Panc1 (cell line): ENCODE measurements at places on chromosomes 1 and 21.

- DNase-seq = no peak
Measured at GRCh38 chr1:203238535-203238934, 9.1 kb upstream of the CHIT1 start.

DNA sequence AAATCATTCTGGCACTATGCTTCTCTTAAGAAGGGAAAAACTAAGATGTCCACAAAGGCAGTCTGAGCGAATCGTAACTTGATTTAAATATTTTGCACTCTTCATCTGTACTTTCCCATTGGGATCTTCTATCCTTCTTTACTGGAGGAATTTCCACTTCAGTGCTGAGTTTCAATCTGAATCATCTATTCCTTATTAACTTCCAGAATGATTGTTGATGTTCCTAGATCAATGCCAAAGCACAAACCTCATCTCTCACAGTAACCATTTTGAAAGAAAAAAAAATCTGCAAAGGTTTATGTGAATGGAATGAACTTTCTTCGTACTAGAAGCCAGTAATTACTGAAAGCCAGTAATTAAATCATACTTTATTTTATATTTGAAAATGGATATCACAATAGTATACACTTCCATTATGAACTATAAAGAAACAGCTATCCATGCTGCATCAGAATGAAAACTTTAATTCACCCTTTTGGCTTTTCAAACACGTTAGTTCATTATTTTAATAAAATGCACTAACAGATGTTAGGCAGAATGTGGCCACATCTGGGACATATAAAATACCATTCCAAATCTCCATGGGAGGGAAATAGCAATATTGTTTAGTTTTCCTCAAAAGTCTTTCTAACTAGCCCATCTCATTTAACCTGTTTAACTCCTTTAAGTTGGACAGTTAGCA is 5.5 kb upstream of the RNF2 start:
- no peak for DNase-seq

- no peak for DNase-seq
Measured at GRCh38 chr1:107926436-107927080, 38.4 kb downstream of the VAV3 start.

DNA sequence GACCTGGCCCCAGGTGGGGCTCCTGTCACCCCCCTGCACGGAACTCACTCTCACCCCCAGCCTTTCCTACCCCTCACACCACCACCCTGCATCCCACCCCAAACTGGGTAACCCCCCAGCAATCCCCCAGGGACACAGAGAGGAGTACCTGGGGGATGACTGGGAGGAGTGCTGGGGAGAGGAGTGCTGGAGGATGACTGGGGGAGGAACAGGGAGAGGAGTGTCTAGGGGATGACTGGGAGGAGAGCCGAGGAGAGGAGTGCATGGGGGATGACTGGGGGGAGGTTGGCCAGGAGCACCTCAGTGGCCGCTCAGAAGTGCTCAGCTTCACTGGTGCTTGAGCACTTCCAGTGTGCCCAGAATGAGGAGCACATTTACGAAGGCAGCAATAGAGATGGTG is 59.1 kb downstream of the SIK1 start:
- DNase-seq = no peak

GRCh38 chr1:19457607-19458006 is 27.7 kb downstream of the CAPZB start:
- no peak for DNase-seq

DNA sequence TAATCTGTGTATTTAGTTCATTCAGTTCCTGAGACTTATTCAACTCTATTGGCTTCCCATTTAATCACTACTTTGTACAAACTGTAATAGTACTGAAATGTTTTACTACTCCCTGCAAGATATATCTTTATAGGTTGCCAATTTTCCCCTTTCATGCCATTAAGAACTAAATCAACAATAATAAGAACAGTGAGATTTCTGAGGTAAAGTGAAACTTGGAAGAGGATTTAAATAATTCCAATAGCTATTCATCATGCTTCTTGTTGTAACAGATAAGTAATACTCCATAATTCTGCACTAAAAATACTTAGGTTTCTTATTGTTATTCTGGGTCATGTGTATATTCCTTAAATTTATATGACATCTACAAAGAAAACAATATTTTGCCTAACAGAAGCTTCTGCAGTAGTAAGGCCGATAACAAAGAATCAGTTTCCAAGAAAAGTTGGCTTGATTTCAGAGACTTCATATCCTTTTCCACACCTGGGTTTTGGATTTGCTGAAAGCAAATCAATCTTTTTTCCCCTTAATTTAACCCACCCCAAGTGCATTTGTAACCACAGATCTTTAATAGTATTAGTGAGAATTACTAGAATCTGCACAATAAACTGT is 258.3 kb downstream of the FAF1 start:
- DNase-seq = no peak

GRCh38 chr21:35849144-35849543 is 211.2 kb downstream of the SETD4 start:
- DNase-seq = no peak

DNA sequence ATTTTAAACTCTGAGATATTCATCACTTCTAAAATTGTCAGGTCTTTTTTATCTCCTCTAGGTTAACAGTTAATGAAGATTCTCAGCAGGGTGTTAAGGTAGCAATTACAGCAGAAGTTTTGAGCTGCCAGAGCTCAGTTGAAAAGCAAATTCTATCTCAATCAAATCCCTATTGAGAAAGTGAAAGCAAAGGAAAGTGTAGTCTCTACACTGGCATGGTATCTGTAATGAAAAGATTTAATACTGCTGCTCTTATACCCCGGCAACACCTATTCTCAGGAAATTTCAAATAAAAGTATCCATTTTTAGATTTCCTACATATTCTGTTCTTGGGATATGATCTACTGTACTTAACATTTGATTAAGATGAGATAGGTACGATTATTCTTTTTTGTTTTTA is 913.5 kb downstream of the MRPL39 start:
- DNase-seq = no peak

GRCh38 chr1:27973771-27974416 is 14.1 kb downstream of the XKR8 start:
- DNase-seq = no peak

DNA sequence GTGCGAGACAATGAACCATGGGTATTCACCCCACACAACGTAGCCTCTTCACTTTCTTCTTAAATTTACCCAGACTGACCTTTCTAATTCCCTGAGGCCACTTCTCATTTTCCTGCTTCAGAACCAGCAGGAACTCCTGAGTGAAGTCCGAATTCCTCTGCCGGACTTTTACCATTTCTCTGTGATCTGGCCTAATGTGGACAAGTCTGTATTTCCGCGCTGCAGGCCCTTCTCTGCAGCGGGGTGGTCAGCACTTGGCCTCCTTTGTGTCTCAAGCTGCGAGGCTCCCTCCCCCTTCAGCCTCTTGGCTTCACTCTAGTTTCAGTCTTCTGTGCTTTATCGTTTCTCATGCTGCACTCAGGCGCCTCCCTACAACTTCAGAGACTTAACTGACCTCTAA is 9.4 kb upstream of the CTBS start:
- DNase-seq = no peak

DNA sequence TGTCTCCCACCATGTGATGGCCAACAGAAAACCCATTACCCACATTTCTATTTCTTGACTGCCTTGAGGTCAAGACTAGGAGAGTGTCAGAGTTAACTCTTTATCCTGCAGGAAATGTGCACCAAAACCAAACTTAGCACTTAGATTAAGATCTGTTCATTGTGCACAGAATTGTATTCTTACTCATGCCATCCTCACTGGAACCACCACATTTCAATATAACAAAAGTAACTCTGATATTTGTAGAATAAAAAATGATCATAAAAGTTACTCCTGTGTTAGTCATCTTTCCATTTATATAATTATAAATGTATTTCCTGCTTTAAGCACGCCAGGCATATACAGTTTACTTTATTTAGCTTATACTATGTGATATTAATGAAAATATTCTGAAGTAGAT is 193.0 kb upstream of the DPYD start:
- DNase-seq = no peak

DNA sequence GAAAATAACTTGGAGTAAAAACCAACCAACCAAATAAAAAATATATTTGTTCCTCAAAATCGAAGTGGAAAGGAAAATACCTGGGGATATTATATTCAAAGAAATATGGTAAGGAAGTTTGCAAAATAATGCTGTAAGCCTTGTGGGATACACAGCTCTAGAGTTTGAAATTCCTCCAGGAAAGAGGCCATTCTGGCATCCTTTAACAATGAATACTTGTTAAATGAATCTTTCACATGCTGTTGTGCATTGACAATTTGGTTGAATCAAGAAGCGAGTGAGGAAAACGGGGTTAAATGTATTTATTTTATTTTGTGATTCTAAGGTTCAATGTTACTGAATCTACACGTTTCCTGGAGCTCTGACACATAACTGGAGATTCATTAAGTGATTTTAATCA is 30.5 kb upstream of the NTNG1 start:
- no peak for DNase-seq

DNA sequence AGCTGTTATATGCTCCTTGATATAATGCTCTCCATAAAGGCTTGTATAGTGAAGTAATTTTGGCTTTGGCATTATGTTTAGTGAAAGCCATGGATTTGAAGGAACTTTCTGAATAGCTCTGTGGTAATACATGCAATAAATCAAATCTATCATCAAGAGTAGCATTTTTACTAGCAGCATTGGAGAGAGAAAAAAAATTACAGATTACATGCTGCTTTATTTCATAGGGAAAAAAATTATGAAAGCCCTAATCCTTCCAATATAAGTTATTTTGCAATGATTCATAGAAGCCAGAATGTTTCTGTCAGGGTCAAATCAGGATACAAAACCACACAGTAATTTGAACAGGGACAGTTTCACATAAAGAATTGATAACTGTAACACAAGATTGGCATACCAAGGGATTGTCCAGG is 250.0 kb downstream of the SPATA17 start:
- DNase-seq = no peak

- no peak for DNase-seq
Measured at GRCh38 chr1:214469290-214469689, 82.1 kb downstream of the PTPN14 start.

GRCh38 chr21:43703035-43703880 is 15.7 kb upstream of the PDXK start:
- DNase-seq = no peak

GRCh38 chr1:11851180-11851579 is 3.6 kb upstream of the NPPA start:
- no peak for DNase-seq

- no peak for DNase-seq
Measured at GRCh38 chr1:222060210-222060916, 318.5 kb upstream of the DUSP10 start.

DNA sequence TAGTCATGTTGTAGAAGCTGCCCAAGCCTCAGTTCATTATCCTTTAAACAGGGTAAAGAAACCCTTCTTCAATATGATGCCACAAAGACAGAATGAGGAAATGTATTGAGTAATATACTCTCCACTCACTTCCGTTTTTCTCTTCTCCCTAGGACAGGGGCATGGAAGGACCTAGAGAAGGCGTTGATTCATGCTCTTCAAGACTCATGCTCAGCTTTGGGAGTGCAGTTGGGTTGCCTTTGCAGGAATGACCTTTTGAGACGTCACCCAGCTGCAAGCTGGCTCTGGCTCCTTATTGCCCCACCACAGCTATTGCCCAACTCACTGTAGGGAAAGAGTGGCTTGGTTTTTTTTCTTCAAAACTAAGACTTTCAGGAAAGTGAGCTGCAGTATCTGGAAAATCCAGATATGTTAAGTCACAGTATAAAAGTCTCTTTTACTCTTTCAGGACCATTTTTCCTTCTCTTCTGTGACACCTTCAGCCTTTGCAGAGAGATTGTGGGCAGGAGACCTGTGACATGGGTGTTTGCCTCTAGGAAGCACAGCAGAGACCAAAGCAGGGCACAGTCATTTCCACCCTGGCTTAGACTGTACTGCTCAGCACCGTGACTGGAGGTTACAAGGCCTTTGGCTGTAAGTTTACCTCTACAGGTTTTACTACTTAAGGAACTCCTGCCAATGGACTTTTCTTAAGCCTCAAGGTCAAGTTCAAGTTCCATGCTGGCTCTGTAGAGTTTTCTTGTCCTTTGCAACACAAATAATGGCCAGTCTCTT is 39.5 kb downstream of the XCL2 start:
- no peak for DNase-seq

DNA sequence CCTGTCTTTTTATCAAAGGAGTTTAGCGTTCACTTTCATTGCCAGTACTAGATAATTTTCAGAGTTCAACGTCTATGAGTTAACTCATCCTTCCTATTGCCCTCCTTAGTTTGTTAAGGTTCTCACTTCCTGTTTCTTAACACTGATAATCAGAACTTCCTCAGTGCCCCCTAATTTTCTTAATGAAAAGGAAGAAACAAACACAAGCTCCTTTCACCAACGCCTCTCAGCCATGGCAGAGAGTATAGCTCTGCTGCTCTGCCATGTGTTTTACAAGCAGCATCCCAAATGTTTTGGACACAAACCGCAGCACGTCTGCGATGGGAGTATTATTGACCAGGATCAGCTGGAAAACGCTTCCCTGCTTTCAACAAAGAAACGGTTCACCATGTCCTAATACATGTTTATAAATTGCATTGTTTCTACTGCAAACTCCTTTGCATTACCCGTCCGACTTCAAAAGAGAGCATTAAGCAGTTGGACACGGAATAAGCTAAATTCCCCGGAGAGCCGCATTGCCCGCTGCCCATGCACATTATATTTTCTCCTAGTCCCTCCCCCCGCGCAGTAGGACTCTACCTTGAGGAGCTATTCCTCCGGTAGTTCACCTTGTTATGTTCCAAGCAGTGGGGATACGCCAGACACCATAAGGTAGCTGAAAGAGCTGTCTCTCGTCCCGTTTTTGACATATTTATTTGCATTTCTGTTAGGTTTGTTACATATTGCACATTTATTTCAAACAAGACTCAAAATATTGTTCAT is 561 bp downstream of the OLFM3 start:
- DNase-seq = no peak

DNA sequence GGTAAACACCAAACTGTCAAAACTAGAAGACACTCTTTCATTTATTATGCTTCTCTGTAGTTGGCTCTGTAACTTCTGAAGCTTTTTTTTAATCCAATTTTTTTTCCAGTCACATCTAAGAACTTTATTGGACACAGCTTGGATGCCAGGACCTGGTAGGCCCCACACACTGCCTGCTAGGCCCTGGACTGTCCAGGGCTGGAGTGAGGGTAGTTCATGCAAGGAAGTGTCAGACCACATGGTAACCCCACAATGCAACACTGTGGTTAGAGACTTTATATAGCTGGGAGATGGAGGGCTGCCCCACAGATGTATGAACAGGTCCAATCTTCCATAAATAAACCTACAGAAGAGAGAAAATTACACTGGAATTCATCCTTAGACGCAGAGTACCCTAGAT is 7.1 kb downstream of the SLC2A1 start:
- DNase-seq = no peak

GRCh38 chr1:19045898-19046880 is 89.7 kb upstream of the IFFO2 start:
- DNase-seq = no peak

GRCh38 chr1:21680381-21680780 is 11.2 kb upstream of the RAP1GAP start:
- no peak for DNase-seq

DNA sequence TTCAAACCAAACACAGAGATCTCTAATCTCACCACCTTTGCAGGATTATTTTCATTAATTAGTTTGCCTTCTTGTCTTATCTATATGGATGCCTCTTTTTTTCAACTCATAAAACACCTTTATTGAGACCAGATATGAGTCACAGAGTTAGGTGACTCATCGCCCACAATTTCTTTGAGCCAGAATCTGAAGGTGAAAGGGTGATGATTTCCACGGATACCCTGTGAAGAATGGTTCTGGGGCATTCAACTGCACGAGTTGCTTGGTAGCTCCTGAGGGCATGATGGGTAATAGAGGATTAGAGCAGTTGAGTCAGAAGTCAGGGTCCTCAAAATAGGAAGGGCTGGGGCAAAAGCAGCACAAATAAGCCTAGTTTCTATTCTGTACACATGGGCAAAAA is 128.2 kb downstream of the TBX19 start:
- no peak for DNase-seq
